CD4-positive, alpha-beta T cell treated with Interleukin-12 subunit alpha and Interleukin-12 subunit beta, for 1 hour (primary cell): ENCODE measurements at places on chromosomes 6 and 20.

- no peak for DNase-seq
Measured at GRCh38 chr6:150881911-150882481, 16.5 kb downstream of the MTHFD1L start.

DNA sequence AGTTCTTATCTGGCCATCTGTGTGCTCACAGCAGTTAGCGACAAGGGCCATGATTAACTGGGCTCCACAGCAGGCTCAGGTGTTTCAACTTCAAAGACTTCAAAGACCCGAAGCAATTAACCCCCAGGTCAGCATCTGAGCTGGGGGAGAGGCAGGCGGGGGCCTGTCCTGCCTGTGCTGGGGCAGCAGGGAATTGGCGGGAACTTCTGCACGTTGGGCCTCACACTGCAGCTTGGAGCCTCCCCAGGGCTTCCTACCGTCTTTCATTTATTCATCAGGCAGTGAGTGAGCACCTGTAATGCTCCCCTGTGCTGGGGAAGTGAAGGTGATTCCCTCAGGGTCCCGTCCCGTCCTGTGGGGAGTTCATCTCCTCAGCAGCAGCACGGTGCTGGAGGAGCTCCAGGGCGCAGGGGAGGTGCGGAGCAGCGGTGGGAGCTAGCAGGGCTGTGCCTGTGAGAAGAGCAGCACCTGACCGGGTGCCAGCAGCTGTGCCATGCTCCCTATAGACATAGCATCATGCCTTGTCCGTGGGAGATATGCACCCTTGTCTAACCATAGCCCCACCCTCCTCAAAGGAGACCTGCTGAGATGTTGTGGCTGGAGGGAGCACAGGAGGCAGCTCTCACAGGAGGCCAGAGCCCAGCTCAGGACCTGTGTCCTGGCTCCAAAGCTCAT lies 51.8 kb upstream of the FRMD1 start:
- no peak for DNase-seq

- DNase-seq, result no peak
Measured at GRCh38 chr6:81465859-81466258, 286.6 kb downstream of the TENT5A start.

- peak; percentile 62 for DNase-seq
Measured at GRCh38 chr20:35739294-35740163, 2.5 kb downstream of the RBM39 start.

GRCh38 chr6:85405175-85405852 lies 44.6 kb upstream of the NT5E start:
- no peak for DNase-seq

- no peak for DNase-seq
Measured at GRCh38 chr6:25172819-25173218, 106.4 kb upstream of the CARMIL1 start.

DNA sequence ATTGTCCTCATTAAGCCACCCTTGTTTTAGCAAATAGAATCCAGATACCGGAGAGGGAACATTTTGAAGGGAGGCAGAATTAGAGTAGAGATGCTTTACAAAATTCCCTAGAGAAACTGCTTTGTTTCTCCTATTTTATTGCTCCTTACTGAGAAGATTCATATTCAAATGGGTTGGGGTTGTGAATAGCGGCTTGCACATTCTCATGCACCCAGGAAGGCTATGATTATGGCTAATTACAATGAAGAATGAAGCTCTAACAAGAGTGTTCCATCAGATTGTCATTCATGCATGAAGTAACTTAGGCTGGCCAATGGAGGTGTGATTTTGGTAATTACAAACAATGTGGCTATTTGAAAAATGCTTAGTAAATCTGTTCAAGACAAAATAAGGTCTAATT lies 129.6 kb downstream of the PACRG start:
- DNase-seq, result no peak

DNA sequence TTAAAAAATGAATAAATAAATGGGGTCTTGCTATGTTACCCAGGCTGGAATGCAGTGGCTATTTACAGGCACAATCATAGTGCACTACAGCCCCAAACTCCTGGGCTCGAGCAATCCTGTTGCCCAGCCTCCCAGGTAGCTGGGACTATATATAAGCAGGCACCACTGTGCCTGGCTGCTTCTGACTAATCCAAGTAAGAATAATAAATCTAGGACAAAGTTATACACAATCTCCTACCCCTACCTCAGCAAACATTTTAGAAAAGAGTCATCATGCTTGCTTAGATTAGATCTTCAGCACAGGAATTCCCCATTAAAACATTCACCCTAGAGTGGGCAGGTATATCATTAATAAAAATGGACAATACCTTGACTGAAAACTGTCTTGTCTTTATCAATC lies 124.6 kb downstream of the REV3L start:
- no peak for DNase-seq

DNA sequence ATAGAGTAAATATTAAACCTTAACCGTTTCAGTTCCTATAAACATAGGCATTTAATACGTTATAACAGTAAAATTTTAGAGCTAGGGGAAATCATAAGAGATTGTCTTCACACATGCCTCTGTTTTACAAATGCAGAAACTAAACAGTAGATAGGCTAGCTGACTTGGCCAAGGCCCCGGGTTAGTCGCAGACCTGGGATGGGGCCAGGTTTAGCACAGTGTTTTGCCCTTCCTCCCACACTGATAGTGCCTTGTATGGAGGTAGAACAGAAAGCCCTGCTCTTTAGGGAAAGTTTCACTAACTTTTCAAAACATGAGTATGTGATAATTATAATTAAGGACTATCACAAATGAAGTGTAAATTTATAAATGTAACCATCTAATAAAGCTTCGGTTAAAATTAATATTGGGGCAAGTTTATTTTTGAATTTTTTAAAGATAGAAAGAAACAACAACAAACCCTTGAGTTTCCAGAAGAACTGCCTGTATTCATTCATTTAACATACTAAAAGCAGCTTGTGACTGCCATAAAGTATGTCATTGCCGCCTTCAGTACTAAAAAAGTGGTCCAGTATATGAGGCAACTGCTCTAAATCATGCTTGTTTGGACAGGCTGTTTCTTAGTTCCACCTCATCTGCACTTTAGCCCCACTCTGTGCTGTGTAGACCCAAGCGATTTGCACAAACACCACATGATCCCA lies 62.5 kb upstream of the LOC128125822 start:
- no peak for DNase-seq

GRCh38 chr20:22808628-22809027 lies 224.3 kb upstream of the FOXA2 start:
- no peak for DNase-seq

GRCh38 chr6:2920671-2921112 lies 17.6 kb upstream of the SERPINB9 start:
- no peak for DNase-seq

DNA sequence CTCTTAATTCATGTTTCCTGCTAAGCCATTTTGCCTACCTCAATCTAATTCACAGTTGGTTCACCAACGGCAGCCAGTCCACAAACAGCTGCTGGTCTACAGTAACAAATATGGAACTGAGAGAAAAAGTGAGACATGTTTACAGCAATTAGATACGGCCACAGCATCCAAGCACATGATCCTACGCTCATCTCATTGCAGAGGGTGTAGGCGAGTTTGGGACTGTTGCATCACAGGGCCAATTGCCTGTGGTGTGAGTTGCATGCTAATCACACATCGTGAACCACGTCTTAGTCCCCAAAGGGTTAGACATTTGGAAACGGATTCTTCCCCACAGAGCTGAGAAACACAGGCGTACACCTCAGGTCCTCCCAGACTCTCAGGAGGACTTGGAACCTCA lies 166.9 kb downstream of the EYA2 start:
- no peak for DNase-seq

DNA sequence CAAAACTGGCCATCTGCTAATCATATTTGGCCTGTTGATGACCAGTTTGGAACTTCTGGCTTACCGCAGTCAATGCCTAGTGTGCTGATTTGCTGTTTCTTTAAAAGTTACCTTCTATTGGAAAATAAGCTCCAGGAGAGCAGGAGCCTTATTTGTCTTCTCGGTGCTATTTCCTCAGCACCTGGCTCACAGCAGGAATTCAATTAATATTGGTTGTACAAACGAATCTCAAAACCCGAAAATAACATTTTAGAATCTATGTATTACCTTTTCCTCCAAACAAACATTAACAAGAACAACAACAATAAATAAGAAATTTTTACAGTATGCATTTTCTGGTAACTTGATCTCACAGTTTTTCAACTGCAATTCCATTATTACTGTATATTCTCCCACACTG lies 1080.7 kb upstream of the MAP3K7 start:
- no peak for DNase-seq

DNA sequence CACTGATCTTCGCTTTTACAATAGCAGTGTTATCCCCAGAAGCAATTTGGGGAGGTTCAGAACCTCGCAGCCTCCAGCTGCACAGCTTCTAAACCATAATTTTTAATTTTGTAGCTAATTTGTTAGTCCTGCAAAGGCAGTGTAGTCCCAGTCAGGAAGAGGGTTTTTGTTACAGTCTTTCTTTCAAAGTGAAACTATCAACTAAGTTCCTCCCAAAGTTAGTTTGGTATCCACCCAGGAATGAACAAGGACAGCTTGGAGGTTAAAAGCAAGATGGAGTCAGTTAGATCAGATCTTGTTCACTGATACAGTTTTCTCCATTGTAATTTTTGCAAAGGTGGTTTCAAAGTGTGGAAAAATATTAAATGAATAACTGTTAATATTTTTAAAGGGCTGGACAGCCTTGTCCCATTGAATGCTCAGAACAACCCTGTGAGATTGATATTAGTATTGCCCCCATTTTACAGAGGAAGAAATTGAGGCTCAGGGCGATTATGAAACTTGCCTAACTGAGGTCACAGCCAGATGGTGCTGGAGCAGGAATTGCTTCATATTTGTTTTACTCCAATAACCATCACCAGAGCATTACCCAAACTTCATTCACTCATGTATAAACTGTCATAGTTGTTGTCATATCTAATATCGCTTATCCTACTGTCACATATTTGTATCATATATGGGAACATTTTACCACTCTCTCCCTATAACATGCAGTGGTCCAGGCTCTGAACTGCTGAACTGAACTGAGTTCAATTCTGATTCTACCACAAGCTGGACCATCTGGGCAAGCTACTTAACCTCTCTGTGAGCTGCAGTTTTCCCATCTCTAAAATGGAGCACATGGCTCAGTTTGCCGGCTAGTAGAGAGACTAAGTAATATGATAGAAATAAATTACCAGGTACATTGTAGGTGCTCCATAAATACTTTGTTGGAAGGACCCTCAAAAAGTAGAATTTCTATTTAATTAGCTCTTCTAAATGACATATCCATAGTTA lies 213.8 kb downstream of the BCAS1 start:
- DNase-seq, result no peak

DNA sequence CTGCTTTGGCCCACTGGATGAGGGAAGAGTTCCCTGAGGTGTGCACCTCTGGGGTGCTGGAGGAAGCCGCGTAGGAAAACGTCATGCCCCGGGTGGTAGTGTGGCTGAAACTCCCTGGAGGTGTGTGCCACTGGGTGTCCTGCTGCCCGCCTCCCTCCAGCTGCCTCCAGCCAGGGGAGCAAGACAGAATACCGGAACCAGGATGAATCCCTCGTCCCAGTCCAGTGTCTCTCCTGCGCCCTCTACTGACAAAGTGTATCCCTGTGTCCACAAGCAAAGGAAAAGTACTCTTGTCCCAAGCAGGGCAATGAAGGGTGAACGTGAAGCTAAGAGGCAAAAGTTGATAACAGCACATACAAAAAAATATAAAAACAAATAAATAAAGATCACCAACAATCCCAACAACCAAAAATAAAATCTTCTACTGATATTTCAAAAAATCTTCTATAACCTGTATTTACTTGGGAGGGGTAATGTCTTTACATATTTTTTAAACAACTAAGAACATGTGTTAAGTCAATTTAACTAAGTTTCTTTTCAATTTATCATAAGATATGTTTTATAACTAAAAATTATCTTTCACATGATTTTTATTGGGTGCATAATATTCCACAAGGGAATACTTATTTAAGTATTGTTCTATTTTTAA lies 437.6 kb downstream of the MAFB start:
- DNase-seq, result no peak

- DNase-seq, result no peak
Measured at GRCh38 chr6:138162111-138162954, 594 bp downstream of the ARFGEF3 start.

GRCh38 chr6:24994812-24995211 lies 59.1 kb upstream of the RIPOR2 start:
- no peak for DNase-seq

GRCh38 chr20:10594296-10594868 lies 79.4 kb downstream of the JAG1 start:
- no peak for DNase-seq

DNA sequence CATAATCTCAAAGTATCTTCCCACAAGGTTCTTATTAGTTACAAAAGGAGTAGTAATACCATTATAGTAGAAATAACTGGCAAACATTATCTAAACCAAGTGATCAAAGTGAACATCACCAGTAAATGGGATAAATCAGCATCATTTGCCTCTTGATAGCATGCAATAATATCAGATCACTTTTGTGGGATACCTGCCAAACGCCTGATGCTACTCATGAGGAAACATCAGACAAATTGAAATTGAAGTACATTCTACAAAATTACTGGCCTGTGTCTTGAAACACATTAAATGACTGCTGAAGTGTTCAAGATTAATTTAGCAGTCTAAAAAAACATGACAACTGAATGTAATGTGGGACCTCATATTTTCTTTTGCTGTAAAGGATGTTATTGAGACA lies 208.1 kb downstream of the TINAG start:
- DNase-seq, result no peak

- peak; percentile 67 for DNase-seq
Measured at GRCh38 chr6:33112148-33112547, 36.4 kb downstream of the HLA-DPB1 start.

- peak; percentile 74 for DNase-seq
Measured at GRCh38 chr6:11172501-11173327, 59.8 kb downstream of the NEDD9 start.

GRCh38 chr6:149938571-149939355 lies 3.1 kb upstream of the ULBP2 start:
- peak; percentile 79 for DNase-seq

DNA sequence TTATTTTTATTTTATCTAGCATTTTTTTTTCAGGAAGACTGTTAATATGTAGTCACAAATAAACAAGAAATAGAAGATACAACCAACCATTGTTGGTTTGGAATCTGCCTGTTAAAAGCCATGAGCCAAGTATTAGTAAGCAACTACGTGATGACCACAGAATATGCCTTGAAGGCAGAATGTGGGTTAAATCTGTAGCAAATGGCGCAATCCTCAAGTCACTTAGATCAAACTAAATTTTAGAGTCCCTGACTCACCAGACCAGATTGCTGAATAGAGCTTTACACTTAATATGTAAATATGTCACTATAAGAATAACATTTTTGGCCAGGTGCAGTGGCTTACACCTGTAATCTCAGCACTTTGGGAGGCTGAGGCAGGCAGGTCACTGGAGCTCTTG lies 800.1 kb upstream of the CITED2 start:
- DNase-seq, result no peak
